ENCODE measurements at places on chromosomes 4 and X. TPM values are rescaled to one million over a fixed set of nuclear protein-coding genes. Genes with fewer than 3 reads are reported as not detected.

The WNK3 gene
- total RNA-seq: 6.5 TPM

The DLG3 gene
- total RNA-seq: 35.5 TPM

The NR0B1 gene
- total RNA-seq: 0.41 TPM

The MAGEE2 gene
- total RNA-seq: 0.17 TPM

The MFAP3L gene
- 14.2 TPM for total RNA-seq

The NLGN3 gene
- 0.34 TPM for total RNA-seq

The NAP1L2 gene
- total RNA-seq: 0.55 TPM

The PABPC5 gene
- 1.7 TPM for total RNA-seq

The CT55 gene
- not detected for total RNA-seq

The SORBS2 gene
- 21.4 TPM for total RNA-seq

The CFAP99 gene
- total RNA-seq: not detected

The SSX4B gene
- not detected for total RNA-seq

The ZCCHC12 gene
- total RNA-seq: not detected

The DCHS2 gene
- 3.1 TPM for total RNA-seq

The SCRG1 gene
- total RNA-seq: not detected

The SRPX2 gene
- 1.4 TPM for total RNA-seq

The LRIT3 gene
- total RNA-seq: 0.08 TPM

The BGN gene
- 10.3 TPM for total RNA-seq

The PLAC1 gene
- total RNA-seq: not detected

The CSAG1 gene
- total RNA-seq: not detected

The TENM3 gene
- total RNA-seq: 11.2 TPM

The HOPX gene
- 3.0 TPM for total RNA-seq

The CABS1 gene
- total RNA-seq: not detected

The FABP2 gene
- not detected for total RNA-seq

The ART3 gene
- total RNA-seq: not detected

The GRID2 gene
- not detected for total RNA-seq

The KCNE5 gene
- not detected for total RNA-seq

The HHIP gene
- total RNA-seq: 0.54 TPM

The MMRN1 gene
- not detected for total RNA-seq

The TLR3 gene
- total RNA-seq: 7.6 TPM
